ENCODE measurements at places on chromosomes 5 and 9.

DNA sequence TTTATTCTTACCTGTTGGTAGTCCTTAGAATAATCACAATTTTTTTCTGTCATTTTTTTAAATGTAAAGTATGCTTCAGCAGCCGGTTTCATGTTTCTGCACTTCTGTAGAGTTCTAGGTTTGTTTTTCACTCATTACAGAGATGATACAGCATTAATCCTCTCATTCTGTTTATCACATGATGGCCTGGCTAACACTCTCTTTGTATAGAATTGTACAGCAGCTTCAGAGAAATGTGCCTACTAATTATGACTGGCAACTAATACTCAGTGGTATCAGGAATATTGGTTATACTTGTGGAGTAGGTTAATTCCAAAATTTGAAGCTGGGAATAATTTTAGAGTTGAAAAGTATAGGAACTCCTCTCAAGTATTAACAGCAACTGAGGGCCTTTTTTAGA is 192.9 kb upstream of the OTULINL start:
- no peak for DNase-seq

DNA sequence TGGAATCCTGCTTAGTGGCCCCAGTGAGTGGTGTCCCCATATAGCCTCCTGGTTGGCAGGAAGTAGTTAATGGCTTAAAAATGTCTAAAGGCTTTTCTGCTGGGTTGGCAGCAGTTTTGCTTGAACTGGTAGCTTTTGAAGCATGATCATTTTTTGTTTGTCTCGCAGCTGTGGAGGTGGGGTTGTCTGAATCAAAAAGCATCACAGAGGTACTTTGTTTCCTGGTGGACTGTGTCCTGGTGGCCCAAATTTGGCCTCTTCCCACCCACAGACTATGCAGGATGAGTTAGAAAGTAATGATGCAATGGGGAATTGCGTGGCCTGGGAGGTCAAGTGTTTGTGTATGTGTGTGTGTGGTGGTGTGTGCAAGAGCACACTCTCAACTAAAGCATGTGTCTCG is 322.7 kb downstream of the ARHGEF28 start:
- no peak for DNase-seq

GRCh38 chr5:22986281-22986680 is 133.1 kb upstream of the CDH12 start:
- DNase-seq, result no peak

GRCh38 chr5:143434261-143435209 is 31.0 kb upstream of the NR3C1 start:
- DNase-seq, result peak; percentile 63

- no peak for DNase-seq
Measured at GRCh38 chr5:123086376-123087055, 2.5 kb upstream of the PRDM6 start.

DNA sequence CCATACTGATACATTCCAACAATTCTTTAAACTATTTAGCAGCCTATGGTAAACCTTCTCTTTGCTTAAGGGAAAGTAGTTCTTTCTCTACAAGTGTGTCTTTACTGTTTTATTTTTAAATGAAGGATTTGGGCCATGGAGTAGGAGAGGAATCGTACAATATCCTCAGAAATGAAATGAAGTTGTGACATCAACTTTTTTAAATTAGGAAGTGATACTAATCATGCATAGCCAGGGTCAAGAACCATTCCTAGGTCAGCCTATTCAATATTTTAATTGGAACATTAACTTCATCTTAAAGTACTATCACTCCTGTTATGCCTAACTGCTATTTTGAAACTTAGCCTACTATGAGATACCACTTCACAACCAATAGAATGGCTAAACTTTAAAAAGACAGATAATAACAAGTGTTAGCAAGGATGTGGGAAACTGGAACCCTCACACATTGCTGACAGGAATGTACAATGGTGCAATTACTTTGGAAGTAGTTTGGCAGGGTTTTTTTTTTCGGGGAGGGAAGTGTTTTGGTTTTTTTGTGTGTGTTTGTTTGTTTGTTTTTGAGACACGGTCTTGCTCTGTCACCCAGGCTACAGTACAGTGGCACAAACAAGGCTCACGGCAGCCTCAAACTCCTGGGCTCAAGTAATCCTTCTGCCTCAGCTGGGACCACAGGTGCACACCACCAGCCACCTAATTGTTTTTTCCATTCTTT is 10.7 kb downstream of the AGTPBP1 start:
- peak; percentile 34 for DNase-seq

DNA sequence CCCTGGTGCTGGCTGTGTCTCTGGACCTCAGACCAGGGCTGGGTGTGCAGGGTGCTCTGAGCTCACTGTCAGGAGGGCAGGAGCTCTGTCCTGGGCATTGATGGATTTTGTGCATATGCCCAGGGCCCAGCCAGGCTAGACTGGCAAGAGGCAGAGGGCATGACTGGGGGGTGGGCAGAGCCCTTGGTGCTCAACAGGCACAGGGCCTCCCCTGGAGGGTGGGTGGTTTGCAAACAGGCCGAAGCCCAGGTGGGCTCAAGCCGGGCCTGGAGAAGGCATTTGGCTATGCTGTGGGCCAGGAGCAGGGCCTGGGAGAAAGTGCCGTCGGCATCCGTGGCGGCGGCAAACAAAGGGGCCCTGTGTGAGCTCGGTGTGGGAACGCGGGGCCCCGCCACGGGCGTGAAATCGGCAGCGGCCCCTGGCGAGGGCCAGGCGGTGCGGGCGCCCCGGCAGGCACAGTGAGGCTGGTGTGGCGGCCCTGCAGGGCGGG is 1.9 kb upstream of the NRARP start:
- no peak for DNase-seq

- no peak for DNase-seq
Measured at GRCh38 chr5:60776343-60776742, 67.7 kb downstream of the ELOVL7 start.

Data from suppressor macrophage treated with lipopolysaccharide for 4 hours (primary cell).